ENCODE measurements at places on chromosomes 7 and 10.
A peak's percentile ranks its signal among the peaks of the same experiment; 100 is the strongest.

GRCh38 chr10:110474017-110474416 is 23.7 kb upstream of the DUSP5 start:
- DNase-seq, result no peak

- DNase-seq, result no peak
Measured at GRCh38 chr10:62511238-62511637, 137.1 kb downstream of the ZNF365 start.

DNA sequence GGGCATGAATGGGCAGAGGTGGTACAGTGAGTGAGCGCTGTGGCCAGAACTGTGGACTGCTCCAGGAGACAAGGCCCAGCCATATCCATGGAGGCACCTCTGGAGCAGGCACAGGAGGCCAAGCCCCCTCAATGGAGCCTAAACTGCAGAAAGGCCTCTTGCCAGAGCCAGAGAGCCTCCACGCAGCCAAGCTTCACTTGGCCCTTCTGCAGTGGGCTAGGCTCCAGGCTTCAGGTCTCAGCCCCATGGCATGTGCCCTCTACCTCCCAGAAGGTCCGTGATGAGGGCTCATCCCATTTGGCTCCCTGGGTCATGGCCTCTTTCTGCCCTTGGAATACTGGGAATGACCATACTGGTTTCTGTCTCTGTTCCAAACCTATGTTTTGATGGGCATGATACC is 8.9 kb downstream of the PDE1C start:
- DNase-seq, result no peak

DNA sequence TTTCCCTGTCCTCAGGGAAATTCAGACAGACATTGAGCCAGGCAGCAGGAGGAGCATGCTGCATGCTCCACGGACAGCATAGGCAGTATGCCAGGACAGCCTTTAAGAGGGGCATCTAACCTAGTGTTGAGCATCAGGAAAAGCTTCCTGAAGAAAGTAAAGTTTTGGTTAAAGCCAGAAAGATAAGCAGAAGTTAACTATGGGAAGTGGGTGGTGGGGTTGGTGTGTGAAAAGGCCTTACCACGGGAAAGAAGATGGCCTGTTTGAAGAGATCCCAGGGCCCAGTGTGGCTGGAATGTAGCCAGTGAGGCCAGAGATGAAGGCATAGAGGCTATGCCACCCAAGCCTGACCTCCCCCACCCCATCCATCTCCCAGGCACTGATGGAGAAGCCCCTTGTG is 102.4 kb upstream of the PLXNA4 start:
- DNase-seq, result no peak

DNA sequence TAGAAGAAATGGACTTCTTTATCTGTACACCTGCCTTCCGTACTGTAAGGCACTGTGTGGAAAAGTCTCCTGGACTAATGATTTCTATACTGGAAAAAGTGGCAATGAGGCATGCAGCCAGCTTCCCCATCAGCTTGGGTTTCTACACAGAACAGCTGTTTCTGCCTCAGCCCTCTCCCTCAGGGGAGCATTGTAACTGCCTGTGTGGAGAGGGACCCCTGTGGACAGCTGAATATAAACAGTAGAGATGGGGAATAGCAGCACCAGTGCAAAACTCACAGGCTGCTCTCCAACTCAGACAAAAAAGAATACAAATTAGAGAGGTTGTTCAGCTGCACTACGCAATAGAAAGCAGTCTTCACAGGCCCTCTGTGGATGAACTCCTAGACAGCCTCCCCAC is 451.3 kb upstream of the MBL2 start:
- DNase-seq, result no peak

DNA sequence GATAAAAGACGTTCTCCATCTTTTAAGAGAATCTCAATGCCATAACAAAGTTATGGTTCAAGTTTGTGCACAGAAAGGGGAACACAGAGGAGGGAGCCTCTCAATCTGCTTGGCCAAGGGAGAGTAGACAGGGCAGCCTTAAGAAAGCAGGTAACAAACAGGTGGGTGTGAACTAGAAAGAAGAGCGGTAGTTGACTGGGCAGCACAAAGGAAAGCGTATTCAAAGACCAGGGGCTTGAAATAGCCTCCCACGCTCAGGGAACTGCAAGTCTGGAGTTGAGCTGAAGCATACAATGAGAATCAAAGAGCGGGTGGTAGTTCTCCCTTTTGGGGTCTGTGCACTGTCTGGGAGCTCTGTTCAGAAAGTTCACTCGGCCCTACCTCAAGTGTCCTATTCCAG is 18.9 kb upstream of the MACC1 start:
- no peak for DNase-seq

- peak; percentile 55 for DNase-seq
Measured at GRCh38 chr10:88728107-88728763, 22.2 kb downstream of the LIPK start.

DNA sequence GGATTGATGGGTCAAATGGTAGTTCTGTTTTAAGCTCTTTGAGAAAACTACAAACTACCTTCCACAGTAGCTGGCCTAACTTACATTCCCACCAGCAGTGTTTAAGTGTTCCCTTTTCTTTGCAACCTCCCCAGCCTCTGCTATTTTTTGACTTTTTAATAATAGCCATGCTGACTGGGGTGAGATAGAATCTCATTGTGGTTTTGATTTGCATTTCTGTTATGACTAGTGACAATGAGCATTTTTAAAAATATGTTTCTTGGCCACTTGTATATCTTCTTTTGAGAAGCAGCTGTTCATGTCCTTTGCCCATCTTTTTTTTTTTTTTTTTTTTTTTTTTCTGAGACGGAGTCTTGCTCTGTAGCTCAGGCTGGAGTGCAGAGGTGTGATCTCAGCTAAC is 155.2 kb upstream of the BMPER start:
- DNase-seq, result no peak

- DNase-seq, result no peak
Measured at GRCh38 chr10:115082506-115082905, 10.7 kb upstream of the ATRNL1 start.

DNA sequence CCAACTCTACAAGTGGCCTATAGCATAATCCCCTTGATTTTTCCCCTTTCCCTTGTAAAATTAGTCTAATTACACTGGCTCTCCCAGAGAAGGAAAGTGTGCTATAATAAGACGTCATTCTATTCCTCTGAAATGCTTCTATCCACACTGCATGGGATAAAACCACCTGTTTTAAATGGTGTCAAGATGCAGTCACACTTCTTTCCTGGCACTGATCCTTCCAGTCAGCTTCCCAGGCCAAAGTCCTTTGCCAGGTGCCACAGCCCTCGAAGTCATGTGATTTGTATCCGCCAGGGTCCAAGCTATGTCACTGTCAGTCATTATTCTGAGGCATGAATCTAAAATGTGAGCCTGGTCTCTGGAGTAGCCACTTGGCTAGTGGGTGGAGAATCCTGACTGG is 169.0 kb upstream of the KIAA1217 start:
- DNase-seq, result no peak

DNA sequence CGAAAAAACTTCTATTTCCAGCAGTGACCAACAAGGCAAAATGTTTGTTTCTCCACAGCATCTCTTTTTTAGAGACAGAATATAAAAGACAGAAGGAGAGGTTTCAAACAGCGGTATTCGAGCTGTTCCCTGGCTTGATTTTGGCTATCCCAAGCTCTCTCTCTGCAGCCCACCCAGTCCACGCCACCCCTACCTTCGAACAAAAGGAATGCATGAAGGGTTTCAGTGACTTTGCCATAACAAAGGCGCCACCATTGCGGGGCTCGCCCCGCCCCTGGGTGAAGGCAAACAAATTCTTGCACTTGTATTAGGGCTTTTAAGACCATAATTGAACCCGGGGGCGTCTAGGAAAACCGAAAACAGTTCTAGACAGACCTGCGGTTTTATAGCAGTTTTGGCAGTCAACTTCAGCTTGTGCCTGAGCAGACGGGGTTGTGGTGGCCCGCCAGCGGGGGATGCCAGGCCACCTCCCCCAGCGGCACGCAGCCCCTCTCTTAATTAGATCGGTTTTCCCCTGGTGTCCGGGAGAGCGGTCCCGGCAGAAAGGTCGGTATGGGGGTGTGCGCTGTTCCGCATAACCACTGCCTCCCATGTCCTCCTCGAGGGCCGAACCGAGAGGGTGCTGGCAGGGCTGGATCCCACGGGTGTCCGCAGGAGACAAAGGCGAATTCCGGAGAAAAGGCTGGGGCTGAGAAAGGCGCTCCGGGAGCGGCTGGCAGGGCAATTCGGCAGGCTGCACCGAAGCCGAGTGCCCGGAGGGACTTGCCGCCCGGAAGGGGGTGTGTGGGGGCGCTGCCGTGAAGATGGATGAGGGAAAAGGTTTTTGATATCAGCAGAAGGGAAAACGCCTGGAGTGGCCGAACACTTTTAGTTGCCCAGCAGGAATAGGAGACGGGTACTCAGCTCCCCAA is 2.7 kb upstream of the HOXA11 start:
- no peak for DNase-seq

DNA sequence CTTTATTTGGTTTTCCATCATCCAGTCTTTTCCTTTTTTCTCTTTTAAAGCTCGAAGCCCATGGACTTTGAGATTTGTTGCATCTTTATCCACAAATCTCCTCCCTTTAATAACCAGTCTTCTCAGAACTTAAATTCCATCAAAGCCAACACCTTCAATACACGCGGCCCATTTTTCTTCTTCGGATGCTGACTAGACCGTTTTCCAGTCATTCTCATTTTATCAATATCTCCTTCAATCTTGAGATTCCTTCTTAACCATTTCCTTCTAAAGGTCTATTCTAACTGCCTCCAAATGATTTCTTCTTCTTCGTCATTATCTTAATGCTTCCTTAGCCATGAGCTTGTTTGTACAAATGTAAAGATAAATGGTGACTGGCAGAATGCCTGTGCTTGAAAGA is 173.5 kb downstream of the BAMBI start:
- no peak for DNase-seq

DNA sequence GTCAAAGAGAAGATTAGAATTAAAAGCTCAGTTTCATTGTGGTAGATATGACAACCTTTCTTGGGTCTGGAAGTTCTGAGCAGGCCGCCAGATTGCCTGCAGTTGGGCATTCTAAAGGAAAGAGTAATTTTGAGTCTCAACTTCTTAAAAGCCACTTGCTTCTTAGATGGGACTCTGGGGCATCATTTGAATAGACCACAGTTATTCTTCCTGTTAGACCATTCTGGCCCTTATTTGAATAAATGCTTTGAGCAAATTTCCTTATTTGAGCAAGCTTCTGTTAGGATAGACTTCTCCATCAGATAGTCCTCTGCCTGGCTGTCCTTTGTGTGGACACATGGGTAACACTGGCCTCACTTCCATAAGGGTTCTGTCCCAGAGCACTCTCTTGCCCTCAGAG is 40.2 kb downstream of the SND1 start:
- DNase-seq, result no peak

GRCh38 chr10:77006836-77007511 is 630.6 kb downstream of the KCNMA1 start:
- DNase-seq, result no peak

DNA sequence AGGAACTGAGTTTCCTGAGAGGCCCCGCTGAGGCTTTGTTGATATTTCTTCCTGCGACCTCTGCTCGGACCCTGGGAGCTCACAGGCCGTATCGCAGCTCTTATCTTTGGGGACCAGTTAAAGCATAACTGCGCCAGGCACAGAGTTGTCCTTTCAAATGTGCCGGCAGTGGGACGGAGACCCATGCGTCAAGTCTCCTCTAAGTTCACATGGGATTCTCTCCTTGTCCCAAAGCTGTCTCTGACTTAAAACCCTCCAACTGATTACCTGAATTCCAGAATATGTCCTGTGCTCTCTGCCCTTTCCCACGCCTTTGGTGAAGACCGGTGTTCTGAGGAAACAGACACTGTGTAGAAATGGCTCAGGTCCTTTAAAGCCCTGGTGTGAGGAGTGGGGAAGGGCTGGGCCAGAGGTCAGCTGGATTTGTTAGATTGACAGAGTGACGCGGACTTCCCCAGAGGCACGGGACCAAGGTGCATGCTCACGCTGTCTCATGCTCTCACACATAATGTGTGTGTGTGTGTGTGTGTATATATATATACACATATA is 169.8 kb downstream of the EGFR start:
- DNase-seq, result no peak

DNA sequence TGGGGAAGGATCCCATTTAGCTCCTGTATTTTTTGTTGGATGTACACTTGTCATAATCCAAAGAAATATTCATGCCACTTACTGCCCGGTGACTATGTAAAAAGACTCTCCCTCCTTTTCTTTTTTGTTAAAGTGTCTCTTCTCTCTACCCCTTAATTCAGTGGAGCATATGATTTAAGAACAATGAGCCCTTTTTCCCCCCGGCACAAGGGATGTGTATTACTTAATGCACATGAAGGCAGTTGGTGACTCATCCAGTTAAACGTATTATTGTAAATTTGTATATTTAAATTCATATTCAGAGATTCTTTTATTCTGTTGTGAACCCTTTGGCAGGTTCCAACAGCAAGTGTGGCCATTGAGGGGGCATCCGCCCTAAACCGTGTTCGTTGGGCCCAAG is 241.9 kb downstream of the SLC25A13 start:
- no peak for DNase-seq

- no peak for DNase-seq
Measured at GRCh38 chr7:56083150-56083785, 9.5 kb downstream of the PHKG1 start.

DNA sequence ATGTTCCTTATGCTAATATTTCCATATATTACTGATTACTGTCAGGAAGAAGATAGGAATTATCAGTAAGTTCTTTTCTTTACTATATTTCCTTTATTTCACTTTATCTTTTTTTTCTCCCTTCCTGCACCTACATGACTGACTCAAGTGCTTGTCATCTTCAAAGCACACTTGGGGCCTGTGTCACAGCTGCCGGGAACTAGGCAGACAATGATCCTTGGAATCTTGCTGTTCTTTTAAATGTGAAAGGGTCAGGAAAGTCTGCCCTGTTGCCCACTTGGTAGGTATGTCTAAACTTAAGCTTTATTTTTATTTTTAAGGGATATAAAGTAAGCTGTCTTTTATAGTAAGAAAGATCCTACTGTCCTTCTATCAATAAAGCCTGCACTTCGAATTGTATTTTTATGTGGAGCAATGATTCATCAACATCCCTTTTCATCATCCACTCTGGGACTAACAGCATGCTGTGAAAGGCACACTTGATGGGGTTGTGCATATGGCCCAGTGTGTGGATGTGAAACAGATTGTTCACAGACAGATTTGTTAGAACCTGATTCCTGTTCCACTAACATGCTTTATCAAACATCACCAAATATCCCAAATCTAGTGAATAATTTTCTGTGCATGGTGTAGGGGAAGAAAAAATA is 556.9 kb downstream of the DNAJB9 start:
- no peak for DNase-seq

GRCh38 chr7:35035511-35035961 is 1.7 kb downstream of the DPY19L1 start:
- no peak for DNase-seq

DNA sequence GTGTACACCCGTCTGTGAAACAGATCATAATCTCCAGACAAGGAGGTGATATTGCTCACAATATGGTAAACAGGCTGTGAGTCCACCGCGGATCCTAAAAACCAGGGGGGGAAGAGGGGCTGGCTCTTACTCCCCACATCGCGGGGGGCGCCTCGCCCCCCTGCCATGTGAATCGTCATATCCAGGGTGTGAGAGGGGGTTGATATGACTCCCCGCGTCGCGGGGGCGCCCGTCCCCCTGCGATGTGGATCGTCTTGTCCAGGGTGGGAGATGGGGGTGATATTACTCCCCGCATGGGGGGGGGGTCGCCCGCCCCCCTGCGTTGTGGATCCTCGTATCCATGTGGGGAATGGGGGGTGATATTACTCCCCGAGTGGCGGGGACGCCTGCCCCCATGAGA is 30.9 kb downstream of the OCM2 start:
- no peak for DNase-seq
